Activated CD4-positive, alpha-beta T cell treated with anti-CD3 and anti-CD28 coated beads, Interleukin-2, amount 50 U/mL, for 1 hour (primary cell): ENCODE measurements at places on chromosomes 1 and 21.

- no peak for DNase-seq
Measured at GRCh38 chr1:57620605-57621004, 196.7 kb upstream of the DAB1 start.

DNA sequence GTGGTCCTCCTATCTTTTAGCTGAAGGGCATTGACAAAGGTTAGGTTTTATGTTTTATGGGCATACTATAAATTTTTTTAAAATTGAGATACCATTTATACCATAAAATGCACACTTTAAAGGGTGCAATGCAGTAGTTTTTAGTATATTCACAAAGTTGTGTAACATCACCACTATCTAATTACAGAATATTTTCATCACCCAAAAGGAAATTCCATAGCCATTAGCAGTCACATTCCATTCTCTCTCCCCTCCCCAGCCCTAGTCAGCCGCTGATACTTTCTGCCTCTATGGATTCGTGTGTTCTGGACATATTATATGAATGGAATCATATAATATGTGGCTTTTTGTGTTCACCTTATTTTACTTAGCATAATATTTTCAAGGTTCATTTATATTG is 135.8 kb upstream of the B3GALT2 start:
- DNase-seq = no peak

- no peak for DNase-seq
Measured at GRCh38 chr1:81869307-81869706, 68.6 kb downstream of the ADGRL2 start.

DNA sequence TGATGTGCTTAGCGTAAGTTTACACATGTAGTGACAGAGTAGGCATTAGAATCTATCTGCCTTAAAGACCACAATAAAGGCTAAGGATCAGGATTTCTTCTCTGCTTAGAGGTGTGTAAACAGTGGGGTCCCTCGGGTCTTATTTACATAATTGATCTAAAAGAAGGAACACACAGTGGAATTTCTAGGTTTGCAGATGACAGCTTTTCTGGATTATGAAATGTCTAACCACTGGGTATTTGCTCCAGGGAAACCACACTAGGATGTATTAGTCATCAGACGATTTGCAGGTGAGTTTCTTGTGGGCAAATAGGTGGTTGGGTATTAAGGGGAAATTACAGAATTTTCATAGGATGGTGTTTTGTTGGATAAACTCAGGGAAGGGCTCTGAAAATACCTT is 5.8 kb downstream of the LRRC8D start:
- DNase-seq = no peak

GRCh38 chr1:231059566-231060193 is 19.6 kb upstream of the FAM89A start:
- DNase-seq = no peak

- DNase-seq = no peak
Measured at GRCh38 chr1:159968901-159969300, 14.9 kb upstream of the SLAMF9 start.

DNA sequence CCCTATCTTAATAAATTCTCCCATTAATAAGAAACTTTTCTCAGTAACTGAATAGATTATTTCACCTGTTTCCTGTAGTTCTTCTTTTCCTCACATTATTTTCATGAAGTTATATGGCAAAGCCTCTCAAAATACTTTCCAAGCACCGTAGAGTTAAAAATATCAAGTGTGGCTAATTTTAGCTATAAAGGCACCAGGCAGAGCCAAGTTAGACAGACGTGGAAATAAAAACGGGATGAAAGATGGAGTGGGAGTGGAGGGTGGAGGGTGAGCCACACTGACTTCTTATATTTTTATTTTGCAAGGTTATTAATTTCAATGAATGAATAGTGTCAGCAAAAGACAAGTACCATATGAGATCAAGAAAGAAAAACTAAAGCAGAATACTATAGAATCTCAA is 71.7 kb downstream of the ENAH start:
- DNase-seq = no peak

- DNase-seq = no peak
Measured at GRCh38 chr1:35777109-35777508, 7.3 kb upstream of the CLSPN start.

DNA sequence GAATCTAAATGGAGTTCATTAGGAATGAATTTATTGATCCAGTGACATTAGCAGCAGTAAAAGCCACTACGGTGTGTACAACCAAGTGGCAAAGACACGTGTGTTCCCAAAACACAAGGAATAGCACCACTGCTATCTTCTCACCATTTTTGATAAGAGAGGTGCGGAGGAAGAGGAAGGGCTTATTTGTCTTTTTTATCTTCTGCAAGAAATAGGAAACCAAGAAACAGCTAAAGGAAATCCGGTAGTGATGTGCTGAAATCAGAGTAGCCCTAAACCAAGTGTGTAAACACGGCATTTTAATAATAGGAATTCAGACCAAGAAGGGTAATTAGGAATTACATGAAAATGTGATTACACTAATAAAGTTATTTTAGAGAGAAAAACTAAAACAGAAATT is 9.1 kb upstream of the SCYL3 start:
- DNase-seq = no peak
